Effector memory CD4-positive, alpha-beta T cell (primary cell): ENCODE measurements at places on chromosomes 16 and 17.
A peak's percentile ranks its signal among the peaks of the same experiment; 100 is the strongest.

- no peak for DNase-seq
Measured at GRCh38 chr17:59696682-59697277, 10.4 kb downstream of the PTRH2 start.

DNA sequence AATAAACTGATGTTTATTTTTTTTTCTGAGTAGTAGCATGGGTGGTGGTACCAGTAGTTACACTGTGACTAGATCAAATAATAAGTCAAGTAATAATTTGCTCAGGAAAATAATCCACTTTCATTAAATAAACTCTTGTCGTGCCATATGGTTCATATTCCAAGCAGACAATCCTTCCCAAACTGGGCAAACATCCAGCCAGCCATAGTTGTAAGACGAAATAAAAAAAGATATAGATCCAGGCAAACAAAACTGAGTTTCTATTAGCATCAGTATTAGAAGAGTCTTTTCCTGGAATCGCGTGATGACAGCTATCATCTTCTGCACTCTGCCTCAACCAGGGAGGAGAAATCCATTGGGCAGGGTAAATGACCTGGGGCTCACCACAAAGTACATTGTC is 508.4 kb upstream of the GOT2 start:
- DNase-seq, result no peak

DNA sequence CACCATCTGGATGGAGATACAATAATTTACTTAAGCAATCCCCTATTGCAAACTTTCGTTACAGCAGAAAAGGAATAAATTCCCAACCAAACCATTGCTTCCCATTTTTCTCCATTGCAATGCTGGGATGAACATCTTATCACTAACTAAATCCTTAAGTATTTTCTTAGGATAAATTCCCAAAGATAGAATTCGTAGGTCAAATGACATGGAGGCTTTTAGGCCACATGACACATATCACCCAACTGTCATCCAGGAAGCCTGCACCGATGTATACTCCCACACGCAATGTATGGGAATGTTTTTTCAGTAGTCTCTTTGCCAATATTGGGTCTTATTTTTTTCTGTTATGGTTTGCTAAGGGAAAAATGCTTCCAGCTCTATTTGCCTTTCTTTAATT is 1.6 kb upstream of the TLCD2 start:
- DNase-seq, result no peak

GRCh38 chr16:25087761-25088160 is 23.8 kb upstream of the LCMT1 start:
- no peak for DNase-seq

DNA sequence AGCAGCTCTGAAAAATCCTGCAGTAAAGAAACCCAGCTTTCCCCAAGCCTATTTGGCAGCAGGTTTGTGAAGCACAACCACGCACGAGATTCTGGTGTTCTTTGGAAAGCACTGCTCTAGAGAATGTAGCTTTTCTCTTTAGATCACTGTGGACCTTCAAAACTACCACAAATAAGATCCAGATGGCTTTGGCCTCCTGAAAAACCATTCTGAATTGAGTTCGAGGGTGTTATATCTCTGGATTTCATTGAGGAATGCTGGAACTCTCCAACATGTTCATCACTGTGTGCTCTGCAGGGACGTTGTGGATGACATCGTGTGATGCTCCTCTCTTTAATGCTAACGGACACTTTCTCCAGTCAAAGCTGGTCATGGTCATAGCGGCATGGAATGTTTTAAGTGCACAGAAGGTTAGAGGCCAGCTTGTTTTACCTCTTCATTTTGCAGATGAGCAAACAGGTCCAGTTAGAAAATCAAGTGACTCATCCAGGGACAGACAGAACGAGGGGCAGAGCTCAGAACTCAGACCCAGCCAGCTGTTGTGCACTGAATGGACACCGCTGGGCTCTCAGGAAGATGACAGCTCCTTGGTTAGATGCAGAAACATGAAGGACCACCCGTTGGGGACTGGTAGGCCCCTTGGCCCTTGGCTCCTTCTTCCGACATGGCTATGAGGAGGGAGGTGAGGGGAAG is 37.2 kb downstream of the CCDC42 start:
- no peak for DNase-seq

GRCh38 chr17:39699818-39700147 is at the start of gene ERBB2:
ERBB2 (plus strand) TSS chr17:39700064; CDS start chr17:39700239, 175 bp downstream.
- no peak for DNase-seq

DNA sequence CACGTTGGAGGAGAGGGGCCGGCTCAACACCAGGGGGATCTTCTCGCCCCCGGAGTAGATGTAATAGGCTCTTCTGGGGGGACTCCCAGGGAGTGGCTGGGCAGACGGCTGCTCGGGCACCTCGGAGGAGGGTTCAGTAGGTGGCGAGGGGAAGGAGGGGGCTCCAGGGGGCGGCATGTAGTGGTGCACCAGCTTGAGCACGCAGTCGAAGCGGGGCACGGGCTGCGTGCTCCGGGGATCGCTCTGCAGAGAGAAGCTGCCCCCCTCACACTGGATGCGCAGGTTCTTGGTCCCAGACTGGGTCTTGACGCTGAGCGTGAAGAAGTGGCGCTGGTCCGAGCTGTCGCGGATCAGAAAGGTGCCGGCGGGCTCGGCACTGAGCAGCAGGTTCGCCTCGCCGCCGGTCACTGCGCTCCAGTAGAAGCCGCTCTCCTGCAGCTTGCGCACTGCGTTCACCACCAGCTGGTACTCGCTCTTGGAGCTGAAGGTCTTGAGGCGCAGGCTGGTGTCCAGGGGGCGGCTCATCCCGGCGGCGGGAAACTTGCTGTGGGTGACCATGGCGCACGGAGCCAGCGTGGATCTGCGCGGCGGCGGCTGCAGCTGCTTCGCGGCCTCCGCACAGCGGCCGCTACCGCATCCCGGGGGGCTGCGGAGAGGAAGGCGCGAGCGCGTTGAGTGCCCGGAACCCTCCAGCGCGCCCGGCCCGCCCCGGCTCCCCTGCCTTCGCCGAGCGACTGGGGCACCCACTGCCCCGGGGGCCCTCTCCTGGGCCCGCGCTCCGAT is 1.1 kb downstream of the SOCS3 start:
- DNase-seq, result no peak

- DNase-seq, result no peak
Measured at GRCh38 chr16:59514651-59515050, 780.5 kb upstream of the GOT2 start.

DNA sequence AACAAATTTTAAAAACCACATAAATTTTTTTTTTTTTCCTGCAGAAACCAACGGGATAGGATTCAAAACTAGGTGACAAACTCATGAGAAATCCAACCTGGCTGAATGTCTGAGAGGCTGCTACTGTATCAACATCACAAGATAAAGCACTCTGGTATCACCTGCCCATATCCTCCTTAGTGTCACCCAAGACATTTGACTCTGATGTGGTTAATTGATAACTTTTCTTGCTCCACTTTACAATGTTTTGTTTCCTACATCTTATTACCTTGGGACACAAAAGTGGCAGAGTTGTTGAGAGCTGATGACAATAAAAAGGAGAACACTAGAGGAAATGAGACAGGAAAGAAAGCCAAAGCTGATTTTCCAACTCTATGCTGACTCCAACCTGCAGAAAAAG is 4.0 kb upstream of the FBXL20 start:
- no peak for DNase-seq

GRCh38 chr16:30457743-30458560 is 12.3 kb upstream of the SEPHS2 start:
- DNase-seq, result no peak

DNA sequence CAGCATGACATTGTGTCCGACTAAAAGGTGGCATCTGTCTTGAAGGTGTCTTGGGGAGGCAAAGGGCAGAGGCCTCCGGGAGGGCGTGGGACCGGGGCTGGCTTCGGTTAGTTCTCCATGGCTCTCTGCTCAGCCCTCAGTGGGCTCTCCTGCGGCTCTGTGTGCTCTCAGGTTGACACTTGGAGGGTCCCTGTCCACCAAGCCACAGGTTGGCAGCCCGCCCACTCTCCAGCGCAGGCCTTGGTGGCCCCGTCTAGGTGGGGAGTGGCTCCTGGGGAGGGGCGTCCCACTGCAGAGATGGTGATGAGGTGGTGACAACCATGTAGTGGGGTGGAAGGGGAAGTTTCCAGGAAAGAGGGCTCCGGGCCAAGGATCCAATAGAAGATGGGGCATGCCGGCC is 31.6 kb downstream of the ADGRG5 start:
- no peak for DNase-seq

GRCh38 chr17:18158022-18158600 is 25.5 kb upstream of the ALKBH5 start:
- peak; percentile 83 for DNase-seq

GRCh38 chr17:72152387-72152929 is 31.6 kb downstream of the SOX9 start:
- no peak for DNase-seq

DNA sequence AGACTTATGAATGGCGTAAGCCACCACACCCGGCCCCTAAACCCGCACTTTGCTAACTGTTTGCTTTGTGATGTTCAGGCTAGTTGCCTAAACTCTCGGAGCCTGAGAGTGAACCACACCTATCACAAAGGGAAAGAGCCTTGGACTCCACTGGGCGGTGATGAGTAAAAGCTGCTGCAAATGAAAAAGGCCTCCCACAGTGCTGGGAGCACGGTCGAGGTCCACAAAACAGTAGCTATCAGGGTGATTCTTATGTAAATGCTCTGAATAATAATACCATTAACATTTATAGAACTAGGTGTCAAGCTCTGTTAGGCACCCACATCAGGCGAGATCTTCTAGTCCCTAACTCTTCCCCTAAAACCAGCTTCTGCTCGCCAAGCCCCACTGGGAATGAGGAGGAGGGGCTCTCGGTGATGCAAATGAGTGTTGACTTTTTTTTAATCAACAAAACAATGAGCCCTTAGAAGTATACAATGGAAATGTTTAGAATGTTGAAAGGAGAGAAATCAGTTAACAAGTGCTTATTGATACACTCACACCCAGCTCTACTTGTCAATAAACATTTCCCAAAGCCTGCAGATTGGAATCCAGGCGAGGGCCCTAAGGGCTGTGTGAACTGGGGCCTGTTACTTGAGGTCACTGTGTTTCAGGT is 19.8 kb downstream of the FBRS start:
- no peak for DNase-seq

DNA sequence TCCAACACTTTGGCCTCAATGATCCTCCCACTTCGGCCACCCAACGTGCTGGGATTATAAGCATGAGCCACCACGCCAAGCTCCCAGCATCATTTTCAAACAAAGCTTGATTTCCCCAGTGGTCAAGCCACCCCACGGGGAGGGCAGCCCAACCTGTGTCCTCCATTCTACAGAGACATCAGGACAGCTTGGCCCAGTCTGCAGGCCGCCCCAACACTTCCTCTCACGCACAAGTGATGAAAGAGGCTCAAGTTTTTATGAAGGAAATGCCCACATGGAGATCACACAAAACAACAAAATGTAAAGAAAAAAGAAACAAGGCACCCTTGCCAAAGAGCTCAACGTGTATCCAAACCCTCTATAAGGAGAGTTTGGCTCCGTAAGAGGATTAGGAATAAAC is 112.4 kb downstream of the XYLT1 start:
- DNase-seq, result no peak

DNA sequence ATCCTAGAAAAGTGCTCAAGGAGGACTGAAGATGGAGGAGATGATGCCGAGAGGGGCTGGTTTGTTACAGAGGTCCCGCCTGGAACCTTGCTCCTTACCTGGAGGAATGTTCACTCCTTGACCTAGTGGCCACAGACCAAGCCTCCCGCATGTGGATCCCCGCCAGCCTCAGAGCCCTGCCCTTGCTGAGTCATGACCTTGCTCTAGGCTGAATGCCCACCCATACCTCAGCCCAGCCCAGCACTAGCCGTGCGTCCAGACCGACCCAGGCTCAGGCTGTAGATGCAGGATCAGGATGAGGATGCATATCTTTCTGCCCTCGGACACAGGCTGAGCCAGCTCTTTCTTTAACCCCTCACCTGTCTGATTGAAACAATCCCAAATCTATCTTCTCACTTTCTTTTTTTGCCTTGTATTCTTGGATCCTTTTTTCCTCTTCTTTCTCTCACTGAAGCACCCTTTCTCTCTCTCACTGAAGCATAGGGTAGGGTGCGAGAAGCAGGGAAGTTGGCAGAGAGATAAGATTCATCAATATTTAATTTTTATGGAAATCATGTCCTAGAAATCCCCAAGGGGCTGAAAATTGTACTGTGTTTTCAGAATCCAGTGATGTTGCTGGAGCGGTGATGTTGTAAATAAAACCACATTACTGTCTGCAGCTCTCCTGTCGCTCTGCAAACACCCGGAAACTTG is 34.9 kb downstream of the WSCD1 start:
- DNase-seq, result no peak

- DNase-seq, result no peak
Measured at GRCh38 chr17:27564463-27564862, 66.5 kb upstream of the LGALS9 start.

GRCh38 chr17:61574542-61575351 is 16.3 kb downstream of the NACA2 start:
- no peak for DNase-seq

- no peak for DNase-seq
Measured at GRCh38 chr17:57281887-57282286, 25.6 kb downstream of the MSI2 start.

- DNase-seq, result no peak
Measured at GRCh38 chr17:72984145-72984925, 108.2 kb downstream of the SLC39A11 start.

DNA sequence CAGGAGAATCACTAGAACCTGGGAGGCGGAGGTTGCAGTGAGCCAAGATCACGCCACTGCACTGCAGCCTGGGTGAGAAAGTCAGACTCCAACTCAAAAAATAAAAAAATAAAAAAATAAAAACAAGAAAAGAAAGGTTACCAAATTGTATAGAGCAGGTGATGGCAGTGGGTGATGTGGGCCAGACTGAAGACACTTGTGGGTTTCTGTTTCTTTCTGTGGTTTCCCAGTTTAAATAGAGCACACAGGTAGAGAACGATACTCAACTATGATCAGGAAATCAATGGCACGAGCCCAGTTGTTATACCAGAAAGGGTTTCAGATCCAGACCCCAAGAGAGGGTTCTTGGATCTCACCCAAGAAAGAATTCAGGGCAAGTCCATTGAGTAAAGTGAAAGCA is 32.6 kb downstream of the NUBP1 start:
- DNase-seq, result no peak

GRCh38 chr16:81779536-81780320 is 637 bp downstream of the PLCG2 start:
- no peak for DNase-seq

GRCh38 chr17:40582328-40582901 is 17.1 kb upstream of the CCR7 start:
- DNase-seq, result peak; percentile 33

GRCh38 chr16:48444574-48444973 is 59.4 kb upstream of the SIAH1 start:
- DNase-seq, result no peak

GRCh38 chr17:78147315-78147998 is 1.3 kb downstream of the C17orf99 start:
- no peak for DNase-seq

GRCh38 chr17:74529243-74529642 is 2.0 kb downstream of the CD300LB start:
- DNase-seq, result no peak

DNA sequence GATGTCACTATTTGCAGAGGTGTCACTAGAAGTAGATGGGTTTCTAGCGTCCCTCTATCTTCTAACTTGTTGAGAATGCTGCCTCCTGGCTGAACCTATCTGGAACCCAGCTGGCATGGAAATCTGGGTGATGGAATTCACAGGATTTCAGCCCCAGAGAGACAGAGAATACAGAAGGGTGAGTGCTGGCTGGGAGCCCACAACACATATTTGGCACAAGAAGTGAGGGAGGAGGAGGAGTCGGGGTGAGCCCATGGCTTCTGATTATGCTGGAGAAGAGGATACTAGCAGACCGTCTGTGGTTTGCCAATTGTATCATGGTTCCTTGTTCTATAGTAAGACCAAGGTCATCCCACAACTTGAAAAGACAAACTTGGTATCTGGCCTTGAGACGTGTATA is 557.8 kb upstream of the SALL1 start:
- no peak for DNase-seq
